Osteoblast (primary cell): ENCODE measurements at places on chromosomes 1 and 21. TPM values are rescaled to one million over a fixed set of nuclear protein-coding genes. Genes with fewer than 3 reads are reported as not detected.

DNA sequence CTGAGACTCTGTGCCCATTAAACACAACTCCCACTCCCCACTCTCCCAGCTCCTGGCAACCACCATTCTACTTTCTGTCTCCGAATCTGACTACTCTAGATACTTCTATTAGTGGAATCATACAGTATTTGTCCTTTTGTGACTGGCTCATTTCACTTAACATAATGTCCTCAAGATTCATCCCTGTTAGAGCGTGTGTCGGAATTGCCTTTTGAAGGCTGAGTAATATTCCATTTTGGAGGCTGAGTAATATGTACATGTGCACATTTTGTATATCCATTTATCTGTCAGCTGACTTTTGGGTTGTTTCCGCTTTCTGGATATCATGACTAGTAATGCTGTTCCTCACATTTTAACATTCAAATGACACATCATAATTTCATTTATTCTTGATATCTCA is 30.3 kb downstream of the GALNT2 start:
- no peak overlapping the region for H3K27ac ChIP-seq
- DNase-seq = no peak
- H3K4me3 ChIP-seq = no peak overlapping the region
- peaks cover 7% of the 10 kb centered on the region for H3K4me1 ChIP-seq
- no peaks in the 10 kb centered on the region for H3K27me3 ChIP-seq

GRCh38 chr1:36603461-36603860 is 120.7 kb upstream of the CSF3R start:
- no peaks in the 10 kb centered on the region for H3K27me3 ChIP-seq
- H3K36me3 ChIP-seq = no peaks in the 10 kb centered on the region
- no peak overlapping the region for H3K4me3 ChIP-seq
- no peaks in the 10 kb centered on the region for H3K4me1 ChIP-seq
- no peak for DNase-seq

DNA sequence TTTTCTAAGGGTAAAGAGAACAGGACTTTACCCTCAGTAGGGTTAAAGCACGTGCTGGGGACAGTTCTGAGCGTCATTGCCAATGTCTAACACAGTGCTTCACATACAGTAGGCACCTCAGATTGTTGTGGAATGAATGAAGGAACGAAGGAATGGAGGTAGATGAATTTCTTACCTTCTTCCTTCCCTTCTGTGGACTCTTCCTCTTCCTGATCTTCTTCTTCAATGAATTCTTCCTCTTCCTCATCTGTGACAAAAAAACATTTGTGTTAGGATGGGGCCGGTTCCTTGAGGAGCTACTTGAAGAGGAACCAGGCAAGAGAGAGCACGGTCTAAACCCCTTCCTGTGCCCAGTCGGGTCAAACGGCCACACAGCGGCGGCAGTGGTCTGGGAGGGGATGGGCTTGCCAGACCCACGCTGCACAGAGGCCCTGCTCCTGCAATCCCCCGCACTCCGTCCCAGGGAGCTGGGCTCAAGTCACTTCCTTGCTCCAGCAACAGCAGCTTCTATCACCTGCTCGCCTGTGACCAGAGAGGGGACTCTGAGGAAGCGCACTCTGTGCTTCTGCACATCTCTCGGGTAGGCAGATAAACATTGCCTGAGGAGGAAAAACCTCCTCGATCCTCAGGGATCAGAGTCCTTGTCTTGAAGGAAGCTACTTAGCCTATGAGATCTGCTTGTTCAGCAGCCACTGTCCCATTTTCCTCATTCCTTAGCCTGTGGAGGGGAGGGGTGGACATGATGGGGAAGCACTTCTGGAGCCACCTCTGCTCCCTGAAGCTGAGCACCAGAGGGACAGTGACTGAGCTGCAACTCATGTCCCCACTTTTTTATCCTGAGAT is 8.0 kb upstream of the SLC30A2 start:
- no peak overlapping the region for H3K27ac ChIP-seq
- DNase-seq = peak; percentile 77
- peaks cover 50% of the 10 kb centered on the region for H3K27me3 ChIP-seq

OR2M3 gene
- not detected in 2 replicates for total RNA-seq

DNA sequence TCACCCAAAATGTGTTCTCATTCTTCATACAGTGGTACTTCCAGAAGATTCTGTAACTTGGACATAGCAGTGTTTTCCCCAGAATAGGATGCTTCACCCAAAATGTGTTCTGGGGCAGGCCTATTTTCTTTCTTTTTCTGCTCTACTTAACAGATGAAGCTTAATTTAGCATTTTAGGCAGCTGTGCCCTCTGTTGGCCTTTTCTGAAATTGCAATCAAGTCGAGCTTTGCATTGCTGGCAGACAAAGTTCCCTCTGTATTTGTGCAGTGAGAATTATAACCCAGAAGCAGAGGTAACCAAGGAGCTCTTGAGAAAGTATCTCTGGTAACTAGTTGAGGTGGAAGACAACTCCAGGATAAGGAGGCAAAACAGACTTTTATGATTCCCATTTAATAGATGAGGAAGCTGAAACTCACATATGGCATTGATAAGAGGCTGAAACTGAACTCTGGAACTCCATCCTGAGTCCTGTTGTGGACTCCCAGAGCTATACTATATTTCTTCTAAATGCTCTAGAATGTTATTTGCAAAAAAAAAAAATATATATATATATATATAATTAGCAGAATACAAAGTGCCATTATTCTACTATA is 50.3 kb upstream of the L1TD1 start:
- H3K4me1 ChIP-seq = no peaks in the 10 kb centered on the region
- H3K4me3 ChIP-seq = no peak overlapping the region
- peak; percentile 80 for DNase-seq

- H3K36me3 ChIP-seq = no peaks in the 10 kb centered on the region
- H3K4me1 ChIP-seq = peaks cover 5% of the 10 kb centered on the region
- no peak for DNase-seq
- H3K4me3 ChIP-seq = no peak overlapping the region
- no peaks in the 10 kb centered on the region for H3K27me3 ChIP-seq
Measured at GRCh38 chr1:82388679-82389078, 587.9 kb downstream of the ADGRL2 start.
